ENCODE measurements at places on chromosomes 2 and 18.

GRCh38 chr2:147609301-147609700 is 235.5 kb upstream of the ACVR2A start:
- DNase-seq: no peak

DNA sequence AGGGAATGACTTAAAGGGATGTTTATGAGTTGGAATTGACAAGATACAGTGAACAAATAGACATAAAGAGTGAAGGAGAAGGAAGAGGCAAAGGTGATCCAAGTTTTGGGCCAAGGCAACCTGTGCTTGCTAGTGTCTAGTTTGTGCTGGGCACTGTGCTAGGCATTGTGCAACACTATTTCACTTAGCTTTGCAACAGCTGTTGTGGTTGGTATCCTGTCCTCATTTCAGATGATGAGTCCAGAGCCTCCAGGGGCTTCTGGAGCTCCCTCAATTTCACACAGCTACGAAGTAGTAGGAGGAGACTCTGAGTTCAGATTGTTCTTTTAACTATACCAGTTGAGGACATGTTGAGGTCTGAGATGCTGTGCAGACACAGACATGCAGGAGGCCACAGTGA is 18.1 kb upstream of the LOXHD1 start:
- DNase-seq: no peak

GRCh38 chr2:19048593-19049266 is 309.7 kb downstream of the OSR1 start:
- no peak for DNase-seq

- DNase-seq: no peak
These were observed 4.4 kb upstream of the ATG16L1 start for GRCh38 chr2:233247116-233247515.

DNA sequence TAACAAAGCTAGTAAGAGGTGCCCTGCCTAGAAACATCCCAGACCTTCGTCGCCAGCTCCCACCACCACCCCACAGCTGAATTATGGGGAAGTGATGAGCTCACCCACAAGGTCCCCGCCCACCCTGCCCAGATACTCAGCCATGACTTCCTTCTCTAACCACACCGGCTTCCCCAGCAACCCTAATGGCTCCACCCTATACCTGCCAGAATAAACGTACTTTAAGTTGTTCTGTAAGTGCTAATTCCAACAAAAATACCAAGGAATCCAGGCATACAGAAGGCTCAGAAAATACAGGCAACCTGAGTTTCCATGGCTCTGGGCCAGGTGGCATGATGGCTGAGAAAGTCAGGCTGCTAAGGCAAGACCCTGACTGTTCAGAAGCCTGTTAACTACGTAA is 39.1 kb downstream of the TMEM163 start:
- DNase-seq: peak; percentile 42

GRCh38 chr2:168723275-168723899 is 79.0 kb upstream of the NOSTRIN start:
- no peak for DNase-seq

- no peak for DNase-seq
These were observed 174.5 kb downstream of the INHBB start for GRCh38 chr2:120520454-120520853.

DNA sequence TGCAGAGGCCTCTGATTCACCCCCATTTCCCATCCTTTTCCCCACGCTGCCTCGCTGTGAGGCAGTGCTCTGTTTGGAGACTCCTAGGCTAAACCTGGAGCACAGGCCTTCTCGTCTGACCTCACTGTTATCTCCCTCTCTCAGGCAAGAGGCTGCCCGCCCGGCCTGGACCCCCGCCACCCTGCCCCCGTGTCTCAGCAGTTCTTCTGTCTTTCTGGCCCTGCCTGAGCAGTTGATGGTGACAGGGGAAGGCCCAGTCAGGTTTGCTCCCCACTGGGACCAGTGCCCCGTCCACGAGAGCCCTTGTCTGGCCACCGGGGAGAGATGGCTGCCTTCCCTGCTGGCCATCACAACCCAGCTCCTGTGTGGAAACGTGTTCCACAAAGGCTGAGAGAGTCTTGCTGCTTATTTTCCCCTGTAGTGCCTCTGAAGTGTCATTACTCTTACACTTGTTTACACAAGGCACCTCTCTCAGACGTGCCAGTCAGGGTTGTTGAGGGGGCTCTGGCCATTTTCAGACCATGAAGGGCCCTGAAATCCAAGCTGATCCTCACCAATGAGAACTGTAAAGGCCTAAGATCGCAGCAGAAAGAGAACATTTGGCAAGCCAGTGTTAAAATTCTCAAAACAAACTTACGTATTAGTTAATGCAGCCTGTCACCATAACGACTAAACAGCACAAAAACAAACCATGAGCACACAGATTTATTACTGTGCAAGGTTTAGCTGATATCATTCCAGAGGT is 210.9 kb downstream of the NDUFA10 start:
- DNase-seq: no peak

DNA sequence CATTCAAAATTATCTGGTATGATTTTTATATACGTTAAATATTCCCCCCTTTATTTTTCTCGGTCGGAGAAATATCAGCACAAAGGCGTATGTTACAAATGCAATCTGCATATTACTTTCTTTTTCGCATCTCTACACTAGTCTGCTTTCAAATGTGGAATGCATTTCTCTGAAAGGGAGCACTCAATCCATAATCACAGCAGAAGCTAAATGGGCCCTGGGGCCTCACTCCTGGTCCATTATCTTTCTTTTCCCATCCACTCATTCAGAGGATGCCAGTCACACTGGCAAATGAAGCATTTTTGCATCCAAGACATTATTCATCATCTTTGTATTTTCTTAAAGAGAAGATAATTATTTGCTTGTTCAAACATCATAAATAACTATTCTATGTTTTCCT is 295.2 kb upstream of the LRP1B start:
- DNase-seq: no peak

DNA sequence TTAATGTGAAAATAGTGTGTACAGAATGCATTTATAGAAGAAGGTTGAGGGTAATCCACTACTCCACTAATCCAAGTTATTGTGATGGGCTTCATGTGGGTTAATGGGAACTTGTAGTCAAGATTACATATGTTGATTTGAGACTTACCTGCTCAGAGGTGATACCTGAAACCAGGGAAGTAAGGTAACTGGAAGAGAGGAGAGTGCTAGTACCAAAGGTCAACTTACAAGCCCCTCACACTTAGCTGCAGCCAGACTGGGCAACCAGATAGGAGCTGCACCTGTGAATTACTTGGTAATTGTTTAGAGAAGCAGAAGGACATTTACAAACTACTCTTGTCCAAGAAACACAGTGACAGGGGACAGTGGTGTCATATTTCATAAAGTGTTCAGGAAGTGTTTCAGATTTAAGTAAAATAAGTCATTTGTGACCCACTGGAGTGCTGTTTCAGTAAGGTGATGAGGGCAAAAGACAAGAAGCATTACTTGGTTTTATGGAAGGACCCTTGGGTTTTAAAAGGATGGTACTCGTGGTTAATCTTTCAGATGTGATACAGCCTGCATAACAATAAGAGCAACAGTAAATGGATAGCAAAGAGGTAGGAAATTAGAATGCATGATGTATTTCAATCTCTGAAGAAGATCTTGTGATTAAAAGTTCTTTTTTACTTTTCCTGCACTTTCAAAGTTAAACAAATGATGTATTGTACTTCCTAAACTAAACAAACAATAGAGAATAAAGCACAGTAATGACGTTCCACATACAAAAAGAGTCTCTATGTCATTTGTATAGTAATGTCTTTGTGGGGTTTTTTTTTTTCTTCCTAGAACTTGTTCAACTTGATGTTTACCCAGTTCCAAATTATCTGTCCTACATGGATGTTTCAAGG is 189.3 kb downstream of the PHLPP1 start:
- DNase-seq: no peak

DNA sequence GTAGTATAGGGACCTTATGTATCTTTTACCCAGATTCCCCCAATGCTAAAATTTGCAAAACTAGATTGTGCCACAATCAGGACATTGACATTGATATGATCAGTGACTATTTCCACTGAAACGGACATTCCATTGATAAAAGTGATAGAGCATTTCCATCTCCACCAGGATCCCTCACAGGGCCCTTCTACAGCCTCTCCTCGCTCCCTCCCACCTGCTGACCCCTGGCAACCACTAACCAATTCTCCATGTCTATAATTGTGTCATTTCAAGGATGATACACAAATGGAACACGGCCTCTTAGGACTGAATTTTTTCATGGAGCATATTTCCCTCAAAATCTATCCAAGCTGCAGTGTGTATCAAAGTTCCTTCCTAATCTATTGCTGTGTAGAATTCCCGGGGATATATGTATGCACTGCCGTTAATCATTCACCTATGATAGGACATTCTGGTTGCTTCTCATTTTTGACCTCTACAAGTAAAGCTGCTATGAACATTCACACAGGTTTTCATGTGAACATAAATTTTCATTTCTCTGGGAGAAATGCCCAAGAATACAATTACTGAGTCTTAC is 67.3 kb downstream of the UXS1 start:
- no peak for DNase-seq
